ENCODE measurements at places on chromosomes 6 and 20.
A peak's percentile ranks its signal among the peaks of the same experiment; 100 is the strongest.

GRCh38 chr6:100339574-100340255, 125.0 kb downstream of the SIM1 start:
- no peak for DNase-seq

GRCh38 chr6:160135907-160136655, 14.5 kb downstream of the SLC22A1 start:
- DNase-seq, result peak; percentile 82

DNA sequence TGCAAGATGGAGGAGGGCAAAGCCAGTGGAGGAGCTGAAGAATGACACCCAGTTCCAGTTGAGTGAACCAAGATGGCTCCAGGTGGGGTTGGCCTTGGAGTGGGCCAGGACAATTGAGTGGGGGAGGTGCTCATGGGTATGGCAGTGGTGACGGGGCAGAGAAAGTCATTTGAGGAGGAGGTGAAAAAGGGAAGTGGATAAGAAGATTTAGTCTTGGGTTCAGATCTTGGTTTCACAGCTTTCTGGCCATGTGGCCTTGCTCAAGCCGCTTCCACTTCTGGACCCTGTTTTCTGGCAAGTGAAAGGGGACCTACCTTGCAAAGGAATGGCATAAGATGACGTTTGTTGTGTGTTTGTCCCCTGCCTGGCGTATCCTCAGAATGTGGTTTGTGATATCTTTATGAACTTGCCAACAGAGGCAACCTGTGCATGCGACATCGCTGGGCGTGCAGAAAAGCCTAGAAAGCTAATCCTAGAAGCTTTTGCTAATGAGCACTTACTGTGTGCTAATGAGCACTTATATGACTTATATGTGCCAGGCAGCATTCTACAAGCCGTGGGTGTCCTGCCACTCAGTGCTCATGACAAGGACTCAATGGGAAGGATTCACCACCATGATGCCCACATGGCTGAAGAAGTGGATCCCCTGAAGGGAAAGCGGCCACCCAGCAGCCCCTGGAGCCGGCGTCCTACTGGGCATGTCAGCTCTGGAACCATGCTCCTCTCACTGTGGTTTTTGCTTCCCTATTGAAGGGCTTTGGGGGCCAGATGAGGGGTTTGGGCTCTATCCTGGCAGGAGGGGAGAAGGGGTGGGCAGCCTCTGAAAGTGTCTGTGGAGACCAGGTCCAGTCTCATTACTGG, 23.6 kb upstream of the STX16 start:
- DNase-seq, result no peak

- DNase-seq, result no peak
Observed at GRCh38 chr20:1310071-1310470, 18.9 kb downstream of the SDCBP2 start.

GRCh38 chr20:34581341-34582184, 23.0 kb downstream of the MAP1LC3A start:
- DNase-seq, result peak; percentile 43

GRCh38 chr6:11353921-11354389, 121.5 kb upstream of the NEDD9 start:
- DNase-seq, result no peak

- DNase-seq, result no peak
Observed at GRCh38 chr20:35134472-35134871, 12.7 kb downstream of the EDEM2 start.

GRCh38 chr6:11535801-11536230, 1.7 kb upstream of the TMEM170B start:
- DNase-seq, result no peak

- DNase-seq, result no peak
Observed at GRCh38 chr20:44516491-44516890, 5.4 kb downstream of the SERINC3 start.

DNA sequence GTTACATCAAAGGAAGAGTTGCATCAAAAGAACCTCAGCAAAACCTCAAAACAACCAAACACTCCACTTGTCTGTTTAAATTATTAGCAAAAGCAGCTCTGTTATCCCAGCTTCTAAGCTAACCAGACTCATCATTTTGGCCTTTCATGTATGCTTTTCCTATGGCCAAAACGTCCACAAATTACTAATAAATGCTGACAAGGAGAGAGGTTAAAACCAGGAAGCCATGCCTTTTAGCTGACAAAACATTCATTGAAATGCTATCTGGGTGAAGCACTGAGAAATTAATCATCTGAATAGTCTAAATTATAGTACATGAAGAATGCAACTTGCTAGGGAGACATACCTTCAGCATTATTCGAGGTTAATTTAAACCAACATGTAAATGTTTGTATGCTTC, 80.6 kb downstream of the LAMA2 start:
- DNase-seq, result no peak

GRCh38 chr6:123091091-123091895, 95.3 kb downstream of the CLVS2 start:
- DNase-seq, result no peak

- no peak for DNase-seq
Observed at GRCh38 chr6:144689503-144690040, 404.4 kb downstream of the UTRN start.

GRCh38 chr6:138103871-138104270, 3.3 kb downstream of the PERP start:
- no peak for DNase-seq

DNA sequence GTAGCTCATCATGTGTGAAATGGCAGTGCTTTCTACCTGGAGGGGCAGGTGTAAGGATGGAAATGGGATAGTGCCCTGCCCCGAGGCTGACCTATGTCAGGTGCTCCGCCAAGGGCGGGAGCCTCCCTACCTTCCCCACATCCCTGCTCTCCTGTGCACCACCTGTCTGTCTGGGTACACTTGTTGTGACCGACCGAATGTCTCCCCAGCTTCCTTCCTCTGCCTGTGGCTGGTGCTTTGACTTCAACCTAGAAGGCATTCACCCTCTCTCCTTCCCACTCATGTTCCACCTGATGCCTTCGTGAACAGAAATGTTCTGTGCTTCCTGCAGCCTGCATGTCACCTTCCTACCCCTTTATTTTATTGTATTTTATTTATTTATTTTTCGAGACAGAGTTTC, 114.8 kb downstream of the SCML4 start:
- DNase-seq, result no peak

DNA sequence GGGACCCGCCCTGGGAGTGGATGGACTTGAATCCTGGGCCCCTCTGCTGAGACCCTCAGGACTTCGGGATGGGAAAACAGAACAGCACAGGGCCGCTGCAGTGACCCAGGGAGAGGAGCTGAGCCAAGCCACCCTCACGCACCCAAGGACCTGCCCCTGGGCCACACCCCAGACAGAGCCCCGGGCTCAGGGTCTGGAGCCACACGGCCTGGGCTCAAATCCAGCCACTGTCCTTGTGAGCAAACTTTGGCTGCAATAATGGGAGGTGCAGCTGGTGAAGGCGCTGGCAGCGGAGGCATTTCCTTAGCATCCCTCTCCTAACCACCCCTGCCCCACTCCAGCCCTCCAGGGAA, 207.7 kb downstream of the PREX1 start:
- no peak for DNase-seq

DNA sequence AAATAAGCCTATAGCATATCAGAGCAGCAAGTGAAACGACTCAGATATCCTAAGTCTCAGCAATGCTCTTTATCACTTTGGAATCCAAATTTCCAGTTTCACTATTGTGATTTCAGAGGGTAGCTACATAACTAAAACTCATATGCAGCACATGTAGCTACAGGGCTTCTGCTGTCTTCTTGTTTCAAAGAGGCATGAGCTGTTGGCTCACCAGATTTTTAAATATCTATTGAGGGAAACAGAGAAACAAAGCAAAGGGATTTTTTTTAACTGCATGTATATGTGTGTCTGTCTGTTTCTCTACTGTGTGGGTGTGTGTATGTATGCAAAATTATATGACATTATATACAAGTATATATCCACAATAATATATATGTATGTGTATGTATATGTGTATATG, 258.4 kb downstream of the HDGFL1 start:
- DNase-seq, result no peak

DNA sequence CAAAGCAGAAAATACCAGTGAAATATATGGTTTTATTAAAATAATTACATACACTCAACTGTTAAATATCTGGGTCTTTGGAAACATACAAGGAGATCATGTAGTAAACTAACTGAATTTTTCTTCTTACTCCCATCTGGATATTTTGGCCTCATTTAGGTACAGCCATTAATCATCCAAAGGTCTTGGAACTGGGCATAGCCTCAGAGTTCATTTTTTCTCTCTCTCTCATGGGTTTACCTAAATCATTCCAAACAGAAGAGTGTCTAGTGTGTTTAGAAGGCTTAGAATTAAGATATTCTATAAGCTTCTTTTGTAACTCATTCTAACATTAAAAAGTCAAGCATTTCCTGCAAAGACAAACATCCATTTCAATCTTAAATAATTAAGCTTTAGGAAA, 79.4 kb downstream of the HMGCLL1 start:
- DNase-seq, result no peak

DNA sequence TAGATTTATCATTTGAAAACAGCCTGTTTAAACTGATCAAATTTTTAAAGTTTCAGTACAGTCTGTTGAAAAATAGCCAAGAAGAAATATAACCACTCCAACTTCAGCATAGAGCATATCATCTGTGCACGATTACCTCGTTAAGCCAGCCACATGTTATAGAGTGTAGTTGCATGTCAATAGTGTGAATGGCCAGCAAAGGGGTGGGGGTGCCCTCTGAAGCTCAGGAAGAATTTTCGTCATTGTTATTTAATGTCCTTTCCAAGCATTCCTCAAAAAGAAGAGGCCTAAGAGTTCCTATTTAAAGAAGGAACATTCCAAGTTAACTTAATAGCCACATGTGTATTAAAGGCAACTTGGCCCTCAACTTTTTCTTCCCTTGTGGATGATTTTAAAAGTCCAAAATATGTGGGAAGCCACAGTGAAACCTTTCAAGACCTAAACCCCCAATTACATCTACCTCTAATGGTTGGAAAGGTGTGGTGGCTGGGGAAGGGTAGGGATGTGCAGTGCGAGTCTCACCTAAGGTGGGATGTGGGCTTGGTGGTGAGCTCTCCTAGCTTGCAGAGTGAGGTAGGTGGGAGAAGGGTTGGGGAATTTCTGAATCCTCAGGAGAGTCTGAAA, 1.8 kb upstream of the CCN2 start:
- DNase-seq, result no peak

- DNase-seq, result no peak
Observed at GRCh38 chr6:150741633-150742200, 123.8 kb upstream of the MTHFD1L start.

- no peak for DNase-seq
Observed at GRCh38 chr20:3576363-3576762, 86.8 kb downstream of the GFRA4 start.

DNA sequence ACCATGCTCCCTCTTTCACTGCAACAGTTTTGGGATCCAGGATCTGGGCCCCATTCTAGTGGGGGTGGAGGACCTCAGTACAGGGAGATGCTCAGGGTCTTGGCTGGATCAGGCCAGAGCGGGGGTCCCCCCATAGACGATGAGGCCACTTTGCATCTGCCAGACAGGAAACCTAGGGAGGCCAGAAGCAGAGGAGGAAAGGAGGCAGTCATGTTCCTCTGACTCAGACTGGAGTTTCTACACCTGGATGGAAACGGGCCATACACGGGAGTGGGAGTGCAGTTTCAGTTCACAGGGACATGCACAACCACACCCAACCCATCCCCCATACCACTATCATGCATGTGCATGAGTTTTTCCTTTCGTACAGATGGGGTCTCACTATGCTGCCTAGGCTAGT, 3.6 kb upstream of the EMILIN3 start:
- DNase-seq, result no peak

- DNase-seq, result no peak
Observed at GRCh38 chr6:90466154-90466940, 120.5 kb downstream of the MAP3K7 start.

DNA sequence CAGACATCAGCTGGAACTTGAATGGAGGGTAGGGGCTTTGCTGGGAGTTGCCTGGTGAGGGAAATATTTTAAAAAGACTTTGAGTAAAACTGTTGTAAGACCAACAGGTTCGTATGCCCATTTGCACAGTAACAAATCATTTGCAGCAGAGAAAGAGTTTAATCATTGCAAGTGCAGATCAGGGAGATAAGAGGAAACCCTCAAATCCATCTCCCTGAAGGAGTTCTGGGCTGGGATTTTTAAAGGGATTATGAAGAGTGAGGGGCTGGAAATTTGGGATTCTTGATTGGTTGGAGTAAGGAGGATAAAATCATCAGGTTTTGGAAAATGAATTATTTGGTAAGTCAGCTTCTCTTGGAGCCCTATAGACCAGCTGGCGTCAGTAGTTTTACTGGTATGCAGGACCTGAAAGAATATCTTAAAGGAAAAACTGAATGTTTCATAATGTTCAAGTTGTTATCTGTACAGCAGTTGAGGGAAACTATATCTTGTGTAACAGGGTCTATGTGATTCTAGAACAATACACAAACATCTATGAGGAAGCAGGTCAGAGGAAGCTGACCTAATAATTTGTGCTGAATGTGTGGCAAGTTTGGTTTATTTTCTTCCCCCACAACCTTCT, 295.5 kb downstream of the PLCB1 start:
- no peak for DNase-seq

GRCh38 chr6:31353384-31353945, 3.5 kb downstream of the HLA-B start:
- no peak for DNase-seq

DNA sequence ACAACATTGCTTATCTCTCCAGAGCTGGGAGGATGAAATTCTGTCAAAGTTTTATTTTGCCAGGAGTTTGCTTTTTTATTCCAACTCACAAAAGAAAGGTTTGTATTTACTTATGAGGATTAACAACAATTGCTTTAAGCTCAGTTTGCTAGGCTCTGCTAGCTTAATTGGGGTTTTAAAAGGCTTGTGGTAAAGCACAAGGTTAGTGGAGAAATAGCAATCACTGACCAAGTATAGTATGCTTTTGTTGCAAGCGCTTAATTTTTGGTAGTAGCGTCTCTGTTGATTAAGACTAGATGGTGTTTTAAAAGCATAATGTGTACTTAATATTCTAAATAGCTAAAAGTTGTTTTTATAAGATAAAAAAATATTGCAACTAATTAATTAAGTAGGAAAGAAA, 45.7 kb downstream of the TINAG start:
- no peak for DNase-seq

- no peak for DNase-seq
Observed at GRCh38 chr6:6330407-6330806, 9.9 kb upstream of the F13A1 start.

All from mesenteric fat pad (tissue), 1 donor.